ENCODE measurements at places on chromosomes 13 and 19. TPM values are rescaled to one million over a fixed set of nuclear protein-coding genes. Genes with fewer than 3 reads are reported as not detected.

DNA sequence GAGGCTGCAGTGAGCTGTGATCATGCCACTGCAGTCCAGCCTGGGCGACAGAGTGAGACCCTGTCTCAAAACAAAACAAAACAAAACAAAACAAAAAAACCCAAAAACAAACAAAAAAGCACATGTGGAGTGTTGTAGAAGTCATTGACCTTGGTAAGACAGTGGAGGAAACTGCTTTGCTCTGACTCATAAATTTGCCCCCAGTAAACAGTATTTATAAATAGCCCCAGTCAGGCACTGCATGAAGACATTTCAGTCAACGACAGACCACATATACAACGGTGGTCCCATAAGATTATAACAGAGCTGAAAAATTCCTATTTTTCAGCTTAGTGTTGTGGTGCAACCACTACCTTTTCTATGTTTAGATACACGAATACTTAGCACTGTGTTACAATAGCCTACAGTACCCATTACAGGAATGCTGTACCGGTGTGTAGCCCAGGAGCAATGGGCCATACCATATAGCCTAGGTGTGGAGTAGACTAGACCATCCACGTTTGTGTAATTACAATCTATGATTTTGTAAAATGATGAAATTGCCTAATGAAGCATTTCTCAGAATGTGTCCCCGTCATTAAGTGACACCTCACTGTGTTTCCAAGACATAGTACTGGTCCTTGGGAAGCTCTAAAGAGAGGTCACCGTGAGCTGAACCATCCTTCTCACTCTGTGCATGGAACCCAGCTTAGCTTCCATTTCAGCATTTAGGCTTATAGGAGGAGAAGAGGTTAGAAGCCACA is 1.1 kb downstream of the ARL11 start:
- DNase-seq, result no peak

DNA sequence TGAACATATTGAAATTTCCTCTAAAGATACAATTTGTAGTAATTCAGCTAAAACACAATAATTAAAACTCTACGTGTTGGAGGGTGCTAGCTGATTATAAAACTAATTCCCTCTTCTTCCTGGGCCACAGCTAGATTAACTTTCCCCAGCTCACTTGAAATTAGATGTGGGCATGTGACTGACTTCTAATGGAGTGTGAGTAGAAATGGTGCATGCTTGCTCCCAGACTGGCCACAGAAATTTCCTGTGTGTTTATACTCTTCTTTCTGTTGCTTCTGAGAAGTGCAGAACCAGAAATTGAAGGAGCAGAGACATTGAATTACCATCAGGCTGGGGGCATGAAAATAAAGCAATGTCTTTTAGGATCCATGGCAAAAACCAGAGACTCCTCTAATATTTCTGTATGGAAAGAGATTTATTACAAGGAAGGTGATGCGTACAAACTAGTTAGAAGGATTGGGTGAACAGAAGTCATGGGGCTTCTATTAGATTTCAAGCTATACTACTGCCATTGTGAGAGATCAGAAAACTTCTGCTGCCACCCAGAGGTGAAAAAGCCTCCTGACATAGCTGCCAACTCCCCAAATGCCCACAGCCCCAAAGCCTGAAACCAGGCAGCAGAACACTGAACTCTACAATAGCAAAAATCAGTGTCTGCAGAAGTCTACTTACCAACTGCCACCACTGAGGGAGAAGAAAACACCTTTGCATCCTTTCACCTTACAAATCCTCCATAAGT is 379.2 kb upstream of the MIR17HG start:
- peak; percentile 14 for DNase-seq

- no peak for DNase-seq
Observed at GRCh38 chr13:98997738-98998641, 20.1 kb upstream of the DOCK9 start.

ZGLP1 gene
- total RNA-seq, result 0.18 TPM

GFY gene
- total RNA-seq, result not detected

GTF2F2 gene
- 28.9 TPM for total RNA-seq

GRCh38 chr13:73428137-73428536 is 369.3 kb downstream of the KLF5 start:
- peak; percentile 30 for DNase-seq

RASL11A gene
- total RNA-seq, result 36.5 TPM

DNA sequence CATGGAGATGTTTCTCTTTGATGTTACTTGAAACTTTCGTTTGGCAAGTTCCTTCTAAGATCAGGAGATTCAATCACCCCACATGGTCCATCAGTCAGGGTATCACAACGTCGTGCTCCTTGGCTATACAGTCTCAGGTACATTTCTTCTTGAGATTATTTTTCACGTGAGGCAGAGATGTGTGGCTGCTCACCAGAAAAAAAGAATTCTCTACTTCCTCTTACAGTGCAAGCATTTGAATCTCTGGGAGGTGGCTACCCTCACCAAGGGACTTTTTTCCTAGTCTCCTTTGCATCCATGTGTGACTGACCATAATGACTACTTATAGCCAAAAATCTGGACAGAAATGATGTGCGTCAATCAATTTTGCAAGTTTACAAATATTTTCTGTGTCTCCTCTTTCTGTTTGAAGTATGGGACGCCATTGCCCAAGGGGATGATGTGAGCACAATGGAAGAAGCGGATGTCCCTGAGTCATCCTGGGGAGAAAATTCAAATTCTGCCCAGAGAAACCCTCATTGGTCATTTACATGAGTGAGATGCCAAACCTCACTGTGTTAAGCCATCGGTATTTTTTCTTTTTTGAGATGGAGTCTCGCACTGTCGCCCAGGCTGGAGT is 8.6 kb upstream of the LAIR2 start:
- no peak for DNase-seq

GRCh38 chr19:15265850-15266248 is 33.6 kb upstream of the EPHX3 start:
- peak; percentile 91 for DNase-seq

- DNase-seq, result no peak
Observed at GRCh38 chr19:53132141-53132991, at the start of gene ZNF415. Gene ZNF415 (minus strand): TSS chr19:53132910. CDS start chr19:53122676, 10,234 bp downstream.

KLHL1 gene
- total RNA-seq, result not detected

NLRP11 gene
- total RNA-seq, result 2.4 TPM

ZNF570 gene
- total RNA-seq, result 11.6 TPM

- DNase-seq, result no peak
Observed at GRCh38 chr13:28466151-28466550, 28.8 kb downstream of the FLT1 start.

DNA sequence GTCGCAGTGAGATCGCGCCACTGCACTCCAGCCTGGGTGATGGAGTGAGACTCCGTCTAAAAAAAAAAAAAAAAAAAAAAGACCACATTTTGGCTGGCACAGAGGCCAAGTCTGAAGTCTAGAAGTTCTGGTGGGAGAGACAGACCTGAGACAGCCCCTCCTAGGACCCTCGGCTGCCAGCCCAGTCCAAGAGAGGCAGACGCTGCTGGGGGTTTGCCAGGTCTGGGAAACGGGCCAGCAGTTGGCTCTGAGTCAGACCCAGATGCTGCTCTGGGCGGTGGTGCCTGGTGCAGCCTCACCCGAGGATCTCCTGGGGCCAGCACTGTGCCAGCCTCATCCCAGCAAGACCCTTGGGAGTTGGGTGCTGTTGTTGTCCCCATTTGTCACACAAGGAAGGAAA is 5.8 kb downstream of the FCHO1 start:
- peak; percentile 53 for DNase-seq

GRCh38 chr19:46962030-46962570 is 57.5 kb upstream of the NPAS1 start:
- no peak for DNase-seq

ACP7 gene
- not detected for total RNA-seq

TEX101 gene
- total RNA-seq, result not detected

- DNase-seq, result no peak
Observed at GRCh38 chr19:18590273-18591272, 2.0 kb downstream of the REX1BD start.

ELAVL3 gene
- total RNA-seq, result not detected

FCER2 gene
- not detected for total RNA-seq

DNA sequence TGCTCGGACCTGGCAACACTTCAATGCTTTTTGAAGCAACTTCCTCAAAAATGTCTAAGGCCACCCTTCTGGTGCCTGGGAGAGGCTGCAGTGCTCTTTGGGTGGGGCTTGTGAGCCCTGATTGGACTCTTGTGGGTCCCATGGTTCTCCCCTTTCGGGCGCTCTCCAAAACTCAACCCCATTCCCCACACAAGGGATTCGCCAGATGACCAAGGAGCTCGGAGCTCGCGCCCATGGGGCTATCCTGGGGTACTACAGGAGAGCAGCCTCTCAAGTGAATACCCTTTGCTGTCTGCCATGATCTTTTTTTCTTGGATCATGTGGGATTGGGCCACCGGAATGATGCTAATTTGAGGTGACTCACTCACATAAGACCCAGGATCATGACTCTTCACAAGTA is 29.7 kb upstream of the KL start:
- DNase-seq, result no peak

GRCh38 chr19:41537789-41538188 is 38.2 kb upstream of the CEACAM21 start:
- peak; percentile 22 for DNase-seq

MADCAM1 gene
- not detected for total RNA-seq

Data from H4 (cell line).